ENCODE measurements at places on chromosomes 1 and 21.

GRCh38 chr1:17586172-17586964, 46.9 kb downstream of the ARHGEF10L start:
- no peak for DNase-seq

GRCh38 chr1:224615861-224616755, at the start of gene CNIH3:
Gene CNIH3 (plus strand): TSS chr1:224616317. CDS start chr1:224617175, 858 bp downstream.
- DNase-seq: peak; percentile 78

GRCh38 chr1:24382165-24382577, 31.4 kb downstream of the STPG1 start:
- DNase-seq: no peak

GRCh38 chr1:245156041-245156735, 1.4 kb downstream of the KIF26B start:
- DNase-seq: peak; percentile 94

DNA sequence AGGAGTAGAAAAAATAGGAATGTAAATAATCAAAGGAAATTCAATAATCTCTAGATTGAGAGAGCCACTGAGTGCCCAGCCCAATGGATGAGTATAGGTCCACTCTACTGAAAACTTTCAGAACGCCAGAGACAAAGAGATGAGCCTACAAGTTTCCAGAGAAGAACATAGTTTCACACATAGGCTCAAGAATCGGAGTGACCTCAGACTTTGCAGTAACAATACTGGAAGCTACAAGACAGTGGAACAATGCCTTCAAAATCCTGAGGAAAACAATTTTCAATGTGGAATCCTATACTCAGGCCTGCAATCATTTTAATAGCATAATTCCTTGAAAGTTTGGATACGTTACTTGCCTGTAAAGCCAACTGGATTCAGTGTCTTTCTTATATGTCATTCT, 11.0 kb downstream of the GJA4 start:
- no peak for DNase-seq

GRCh38 chr1:248627971-248628844, 6.7 kb downstream of the OR2T11 start:
- DNase-seq: no peak

- DNase-seq: no peak
These were observed 18.7 kb downstream of the LRRC3 start for GRCh38 chr21:44473915-44474555.

DNA sequence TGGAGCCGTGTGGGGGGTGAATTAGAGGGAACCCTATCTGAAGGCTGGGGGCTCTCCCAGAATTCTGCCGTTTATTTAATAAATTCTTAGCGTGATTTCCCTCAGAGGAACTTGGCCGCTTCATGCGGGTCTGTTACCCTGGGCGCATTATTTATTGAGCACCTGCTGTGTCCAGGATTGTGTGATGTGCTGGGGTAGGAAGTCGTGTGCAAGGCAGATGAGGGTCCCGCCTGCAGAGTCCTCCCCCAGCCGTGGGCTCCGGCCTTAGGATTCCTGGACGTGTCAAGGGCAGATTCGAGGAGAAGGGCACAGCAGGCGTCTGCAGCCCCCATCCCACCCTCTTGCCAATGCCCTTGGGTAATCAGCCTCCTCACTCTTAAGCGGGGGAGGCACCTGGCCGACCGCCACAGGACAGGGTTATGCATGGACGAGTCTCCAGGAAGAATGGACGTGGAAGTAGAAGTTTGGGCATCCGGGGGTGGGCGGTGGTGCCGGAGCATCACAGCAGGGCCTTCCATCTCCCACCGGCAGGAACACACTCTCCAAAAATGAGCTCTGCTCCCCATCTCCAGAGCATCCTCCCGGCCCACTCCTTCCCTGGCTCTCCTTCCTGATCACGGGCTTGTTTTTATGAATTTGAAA, 233.3 kb upstream of the C1orf174 start:
- no peak for DNase-seq

DNA sequence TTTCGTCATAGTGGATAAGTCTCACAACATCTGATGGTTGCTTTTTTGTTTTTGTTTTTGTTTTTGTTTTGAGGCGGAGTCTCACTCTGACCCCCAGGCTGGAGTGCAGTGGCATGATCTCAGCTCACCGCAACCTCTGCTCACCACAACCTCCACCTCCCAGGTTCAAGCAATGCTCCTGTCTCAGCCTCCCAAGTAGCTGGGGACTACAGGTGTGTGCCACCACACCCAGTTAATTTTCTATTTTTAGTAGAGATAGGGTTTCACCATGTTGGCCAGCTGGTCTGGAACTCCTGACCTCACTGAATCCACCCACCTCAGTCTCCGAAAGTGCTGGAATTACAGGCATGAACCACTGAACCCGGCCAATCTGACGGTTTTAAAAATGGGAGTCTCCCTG, 109.2 kb downstream of the RERE start:
- no peak for DNase-seq

GRCh38 chr1:225937048-225937968, 3.7 kb downstream of the LEFTY2 start:
- no peak for DNase-seq

DNA sequence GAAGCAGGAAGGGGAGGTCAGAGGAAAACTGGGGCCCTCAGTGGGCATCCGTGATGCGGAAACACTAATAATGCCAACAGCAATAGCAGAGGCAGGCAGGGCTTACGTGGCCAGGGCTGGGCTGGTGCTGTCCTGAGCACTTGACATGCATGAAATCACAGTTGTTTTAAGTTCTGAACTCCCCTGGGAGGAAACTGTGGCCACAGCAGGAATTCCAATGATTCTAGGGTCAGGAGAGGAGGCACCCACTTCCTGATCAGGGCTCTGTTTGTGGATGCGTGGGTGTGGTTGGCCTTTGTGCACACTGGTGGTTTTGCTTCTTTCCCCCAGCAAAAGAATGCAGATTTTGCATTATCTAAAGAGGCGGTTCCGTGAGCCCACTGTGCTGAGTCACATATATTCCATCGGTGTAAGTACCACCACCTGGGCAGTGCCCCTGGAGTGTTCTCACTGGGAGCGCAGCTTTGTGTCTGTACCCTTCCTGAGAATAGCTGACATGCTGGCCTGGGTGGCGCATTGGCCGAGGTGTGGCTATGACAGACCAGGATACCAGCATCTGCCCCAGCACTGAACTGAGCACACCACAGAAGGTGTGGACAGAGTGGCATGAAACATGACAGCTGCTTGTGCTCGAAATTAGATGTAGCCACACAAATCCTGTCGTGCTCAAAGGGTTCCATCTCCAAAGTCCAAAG, 71.0 kb downstream of the PDE9A start:
- no peak for DNase-seq

GRCh38 chr1:226212545-226212944, 10.9 kb upstream of the MIXL1 start:
- DNase-seq: no peak
